ENCODE measurements at places on chromosomes 11 and 22.

DNA sequence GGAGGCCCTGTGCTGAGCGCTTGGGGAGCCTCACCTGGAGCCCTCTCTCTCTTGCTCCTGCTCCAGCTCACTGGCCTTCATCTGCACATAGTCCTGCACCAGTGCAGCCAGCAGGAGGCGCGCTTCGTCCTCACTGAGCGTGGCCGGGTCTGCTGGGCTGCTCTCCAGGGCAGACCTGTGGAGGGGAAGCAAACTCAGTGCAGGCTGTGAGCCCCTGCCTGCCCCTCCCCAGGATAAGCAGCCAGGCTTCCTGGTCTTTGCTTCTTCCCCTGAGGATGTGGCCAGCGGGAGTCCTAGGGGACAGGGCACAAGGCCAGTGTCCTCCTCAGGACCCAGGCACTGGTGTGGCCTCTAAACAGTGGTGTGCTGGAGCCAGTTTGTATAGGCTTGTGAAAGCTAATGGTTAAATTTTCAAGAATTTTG lies 2.2 kb downstream of the CALCA start:
- no peak for DNase-seq

GRCh38 chr11:119619665-119620064 lies 109.3 kb downstream of the NECTIN1 start:
- DNase-seq, result no peak

- no peak for DNase-seq
These were observed 44.7 kb downstream of the CADM1 start for GRCh38 chr11:115459563-115459962.

DNA sequence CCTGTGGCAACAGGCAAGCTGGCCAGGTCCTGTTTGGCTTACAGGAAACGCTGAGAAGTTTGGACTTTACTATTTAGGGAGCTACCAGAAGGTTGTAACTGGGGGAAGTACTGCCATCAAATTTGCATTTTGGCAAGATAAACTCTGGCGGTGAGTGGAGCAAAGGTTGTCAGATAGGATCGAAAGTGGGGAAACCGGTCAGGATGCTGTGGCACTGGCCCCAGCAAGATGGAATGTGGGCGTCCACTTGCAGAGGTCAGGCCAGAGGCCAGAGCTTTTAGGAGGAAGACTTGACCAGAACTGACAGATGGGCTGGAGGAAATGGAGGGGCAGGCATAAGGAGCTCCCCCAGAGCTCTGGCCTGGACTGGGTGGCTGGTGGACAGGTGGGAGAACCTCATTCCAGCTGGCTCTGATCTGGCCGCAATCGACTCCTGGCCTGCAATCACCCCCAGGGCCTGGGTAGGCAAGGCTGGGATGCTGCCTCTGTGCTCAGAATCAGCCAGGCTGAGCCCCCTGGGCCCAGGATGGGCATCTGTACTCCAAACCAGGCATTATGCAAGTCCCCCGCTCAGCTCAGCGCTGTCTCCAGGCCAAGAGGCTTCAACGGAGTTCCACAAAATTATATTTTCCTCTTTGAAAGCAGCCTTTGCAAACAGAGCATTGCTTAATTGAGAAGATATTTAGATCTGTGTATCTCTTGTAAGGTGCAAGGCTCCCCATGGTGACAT lies 178.3 kb upstream of the NECTIN1 start:
- no peak for DNase-seq

DNA sequence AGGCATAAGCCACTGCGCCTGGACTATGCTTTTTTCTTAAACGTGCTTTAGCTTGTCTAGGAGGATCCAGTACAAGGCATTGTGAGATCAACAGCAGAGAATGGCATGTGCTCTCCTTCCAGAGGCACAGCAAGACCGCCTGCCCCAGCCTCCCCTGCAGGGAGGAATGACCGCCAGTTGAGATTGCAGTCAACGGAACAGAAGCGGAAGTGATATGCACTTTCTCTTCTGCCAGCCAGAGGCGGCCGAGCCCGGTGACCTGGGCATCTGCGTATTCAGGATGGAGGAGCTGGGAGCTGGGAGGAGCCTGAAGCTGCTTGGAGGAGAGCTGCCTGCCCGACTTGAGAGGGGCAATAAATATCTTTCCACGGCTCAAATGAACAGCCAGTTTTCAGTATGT lies 243.0 kb downstream of the CTTN start:
- DNase-seq, result no peak

- DNase-seq, result no peak
These were observed 29.2 kb downstream of the PDGFD start for GRCh38 chr11:104134745-104135144.

GRCh38 chr11:44430140-44430539 lies 120.2 kb upstream of the ALX4 start:
- DNase-seq, result no peak

- DNase-seq, result no peak
These were observed 29.2 kb downstream of the TCIRG1 start for GRCh38 chr11:68067991-68068390.

DNA sequence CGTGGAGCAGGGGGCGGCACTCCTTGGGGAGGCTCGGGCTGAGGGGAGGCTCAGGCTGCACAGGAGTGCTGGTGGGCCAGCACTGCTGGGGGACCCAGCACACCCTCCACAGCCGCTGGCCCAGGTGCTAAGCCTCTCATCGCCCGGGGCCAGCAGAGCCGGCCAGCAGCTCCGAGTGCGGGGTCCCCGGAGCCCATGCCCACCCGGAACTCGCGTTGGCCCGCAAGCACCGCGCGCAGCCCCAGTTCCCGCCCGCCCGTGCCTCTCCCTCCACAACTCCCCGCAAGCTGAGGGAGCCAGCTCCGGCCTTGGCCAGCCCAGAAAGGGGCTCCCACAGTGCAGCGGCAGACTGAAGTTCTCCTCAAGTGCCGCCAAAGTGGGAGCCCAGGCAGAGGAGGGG lies 2266.8 kb downstream of the LRRC4C start:
- DNase-seq, result no peak

DNA sequence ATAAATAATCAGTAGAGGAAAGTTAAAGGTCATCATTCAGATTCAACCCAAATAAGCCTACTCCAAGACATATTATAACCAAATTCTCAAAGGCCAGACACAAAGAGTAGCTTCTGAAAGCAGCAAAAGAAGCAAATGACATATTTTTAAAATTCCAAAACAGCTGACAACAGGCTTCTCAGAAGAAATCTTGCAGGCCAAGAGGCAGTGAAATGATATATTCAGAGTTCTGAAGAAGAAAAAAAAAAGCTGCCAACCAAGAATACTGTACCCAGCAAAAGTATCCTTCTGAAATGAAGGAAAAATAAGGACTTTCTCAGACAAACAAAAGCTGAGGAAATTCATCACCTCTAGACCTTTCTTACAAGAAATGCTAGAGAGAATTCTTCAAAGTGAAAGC lies 787.1 kb upstream of the TENM4 start:
- no peak for DNase-seq

GRCh38 chr11:129418039-129418438 lies 42.4 kb downstream of the BARX2 start:
- no peak for DNase-seq

- no peak for DNase-seq
These were observed 571.8 kb downstream of the OPCML start for GRCh38 chr11:132960273-132961078.

GRCh38 chr11:107999759-108000455 lies 8.8 kb upstream of the CUL5 start:
- DNase-seq, result no peak

GRCh38 chr11:133573081-133573480 lies 40.8 kb upstream of the OPCML start:
- DNase-seq, result no peak

DNA sequence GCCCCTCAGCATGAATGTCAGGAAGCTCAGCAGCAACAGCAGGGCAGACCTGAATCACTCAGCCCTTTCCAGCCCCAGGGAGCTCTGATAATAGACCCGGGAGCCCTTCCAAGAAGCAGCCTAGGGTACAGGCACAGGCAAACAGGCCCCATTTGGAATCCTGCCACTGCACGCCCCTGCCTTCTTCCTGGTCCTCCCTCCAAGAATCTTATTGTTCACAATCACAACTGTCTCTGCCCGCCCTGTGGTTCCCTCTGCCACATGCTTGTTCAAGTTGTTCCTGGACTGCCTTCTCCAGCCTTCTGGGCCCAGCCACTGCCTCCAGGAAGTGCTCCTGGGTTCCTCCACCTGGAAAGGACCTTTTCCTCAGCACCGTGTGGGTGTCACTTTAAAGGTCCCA lies 54.6 kb downstream of the LRRC32 start:
- no peak for DNase-seq

DNA sequence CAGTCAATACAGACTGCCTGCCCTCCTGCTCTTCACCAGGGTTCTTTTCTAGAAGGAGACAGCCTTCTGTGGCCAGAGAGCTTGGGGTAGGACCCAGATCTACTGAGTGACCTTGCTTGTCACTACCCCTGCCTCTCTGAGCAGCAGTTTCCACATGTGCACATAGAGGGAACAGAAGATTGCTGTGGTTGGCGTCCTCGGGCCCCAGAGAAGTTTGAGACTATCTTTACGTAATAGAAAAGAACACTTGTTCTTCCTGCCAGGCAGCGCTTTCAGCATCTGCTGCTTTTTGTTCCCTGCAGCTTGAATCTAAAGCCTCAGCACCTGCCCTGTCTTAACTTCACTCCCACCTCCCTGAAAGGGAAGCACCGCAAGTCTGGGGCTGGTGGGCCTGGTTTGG lies 1.9 kb upstream of the FKBP2 start:
- DNase-seq, result no peak

- no peak for DNase-seq
These were observed 18.3 kb downstream of the PRR5L start for GRCh38 chr11:36314434-36314767.

- DNase-seq, result no peak
These were observed at the start of gene MOV10L1 for GRCh38 chr22:50089682-50090411. Gene MOV10L1 (plus strand): TSS chr22:50090006. CDS start chr22:50090089, 83 bp downstream.

- no peak for DNase-seq
These were observed 25.2 kb downstream of the PLAAT3 start for GRCh38 chr11:63589000-63589399.

DNA sequence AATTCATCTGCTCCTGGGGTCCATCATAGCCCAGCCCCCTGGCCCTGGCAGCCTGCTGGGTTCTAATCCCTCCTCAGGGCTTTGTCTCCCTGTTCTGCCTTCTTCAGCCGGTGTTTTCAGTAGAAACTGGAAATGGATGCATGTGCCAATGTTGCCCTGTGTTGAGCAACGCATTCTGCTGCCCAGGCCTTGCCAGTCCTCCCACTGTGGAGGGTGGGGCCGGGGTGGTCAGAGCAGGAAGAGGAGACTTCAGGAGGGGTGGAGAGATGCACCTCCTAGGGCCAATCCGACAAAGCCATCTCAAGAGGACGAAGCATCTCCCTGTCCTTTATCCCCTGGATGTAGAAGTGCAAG lies 27.6 kb upstream of the ZBTB16 start:
- DNase-seq, result no peak

GRCh38 chr22:48745842-48746788 lies 1081.6 kb downstream of the BRD1 start:
- DNase-seq, result no peak

GRCh38 chr11:79294845-79295731 lies 145.7 kb downstream of the TENM4 start:
- DNase-seq, result no peak

DNA sequence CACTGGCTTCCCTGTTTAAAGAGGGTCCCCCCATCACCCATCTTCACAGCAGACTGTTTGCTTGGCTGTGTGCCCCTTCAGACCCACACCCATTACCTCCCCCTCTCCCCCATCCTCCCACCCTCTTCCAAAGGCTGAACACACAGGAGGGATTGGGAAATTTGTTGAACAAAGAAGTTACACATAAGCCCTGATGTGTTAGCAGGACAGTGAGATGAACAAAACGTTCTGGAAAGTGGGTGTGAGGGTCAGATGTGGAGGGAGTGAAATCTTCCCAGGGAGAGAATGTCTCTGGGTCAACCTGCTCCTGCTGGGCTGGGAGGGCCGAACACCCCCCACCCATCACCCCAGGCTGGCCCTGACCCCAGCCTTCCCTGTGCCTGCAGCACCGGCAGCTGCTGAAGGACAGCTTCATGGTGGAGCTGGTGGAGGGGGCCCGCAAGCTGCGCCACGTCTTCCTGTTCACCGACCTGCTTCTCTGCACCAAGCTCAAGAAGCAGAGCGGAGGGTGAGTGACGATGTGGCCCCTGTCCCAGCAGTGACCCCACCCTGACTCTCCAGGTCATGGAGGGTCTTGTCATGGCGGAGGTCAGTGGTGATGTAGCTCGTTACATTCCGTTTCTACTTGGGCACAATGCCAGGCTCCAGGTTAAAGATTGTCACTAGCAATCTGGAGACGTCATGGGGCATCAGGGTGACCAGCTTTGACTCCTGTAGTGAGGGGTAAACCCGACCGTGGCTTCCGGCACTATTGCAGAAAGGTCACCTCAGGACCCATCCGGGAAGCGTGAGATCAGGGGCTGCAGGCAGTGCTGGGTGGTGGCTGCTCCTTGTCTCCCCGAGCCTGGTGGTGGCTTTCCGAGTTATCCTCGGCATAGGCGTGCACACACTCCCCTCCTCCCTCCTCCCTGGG lies 103.5 kb downstream of the BCR start:
- DNase-seq, result no peak

DNA sequence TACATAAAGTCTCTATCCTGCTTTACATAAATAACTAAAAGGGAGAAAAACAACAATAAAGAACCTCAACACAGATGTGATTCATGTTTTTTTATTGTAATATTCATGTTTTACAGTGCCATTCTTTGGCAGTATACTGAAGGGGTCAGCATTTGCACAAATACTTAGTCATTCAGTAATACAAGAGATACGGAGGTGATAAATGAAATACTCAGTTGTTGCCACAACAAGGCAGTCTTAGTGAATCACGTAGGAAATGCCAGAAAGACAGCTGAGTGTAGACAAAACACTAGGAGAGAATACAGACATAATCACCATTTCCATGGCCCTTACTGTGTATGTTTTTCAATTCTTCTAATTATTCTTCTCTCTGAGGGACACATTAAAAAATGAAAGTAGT lies 910.4 kb downstream of the METTL15 start:
- DNase-seq, result no peak

GRCh38 chr11:57646799-57647303 lies 2.9 kb downstream of the YPEL4 start:
- no peak for DNase-seq

DNA sequence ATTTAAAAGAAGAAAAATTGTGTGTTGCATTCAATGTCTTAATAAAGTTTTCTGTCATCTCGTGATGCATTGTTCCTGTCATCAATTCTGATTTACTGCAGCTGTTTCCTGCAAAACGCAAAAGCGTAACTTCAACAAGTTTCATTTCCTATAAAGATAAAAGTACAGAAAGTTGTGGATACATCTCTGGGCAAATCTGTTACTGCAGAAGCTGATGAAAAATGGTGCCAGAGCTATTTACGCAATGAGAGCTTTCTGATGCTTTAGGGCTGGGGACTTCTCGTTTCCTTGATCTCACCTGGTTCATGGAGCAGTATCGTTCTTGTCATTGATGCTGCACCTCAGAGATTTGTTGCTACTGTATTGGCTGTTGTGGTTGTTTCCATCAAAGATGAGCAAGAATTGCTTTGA lies 15.5 kb upstream of the MS4A12 start:
- no peak for DNase-seq

- DNase-seq, result no peak
These were observed 26.3 kb downstream of the KLHL22 start for GRCh38 chr22:20469110-20469868.

DNA sequence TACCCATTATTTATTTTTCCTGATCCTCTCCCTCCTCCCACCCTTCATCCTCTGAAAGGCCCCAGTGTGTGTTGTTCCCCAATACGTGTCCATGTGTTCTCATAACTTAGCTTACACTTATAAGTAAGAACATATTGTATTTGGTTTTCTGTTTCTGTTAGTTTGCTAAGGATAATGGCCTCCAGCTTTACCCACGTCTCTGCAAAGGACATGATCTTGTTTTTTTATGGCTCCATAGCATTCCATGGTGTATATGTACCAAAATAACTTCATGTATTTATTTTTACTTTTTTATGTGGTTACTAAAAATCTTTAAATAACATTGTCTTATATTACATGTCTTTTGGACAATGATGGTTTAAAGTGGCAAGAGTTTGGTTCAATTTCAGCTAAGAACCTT lies 15.2 kb downstream of the PDGFD start:
- DNase-seq, result no peak

Measured in activated CD8-positive, alpha-beta memory T cell treated with anti-CD3 and anti-CD28 coated beads for 1 hour (primary cell).